ENCODE measurements at places on chromosomes 5 and 9.
A peak's percentile ranks its signal among the peaks of the same experiment; 100 is the strongest.

- no peak for DNase-seq
Measured at GRCh38 chr5:54470128-54470527, 14.6 kb downstream of the HSPB3 start.

DNA sequence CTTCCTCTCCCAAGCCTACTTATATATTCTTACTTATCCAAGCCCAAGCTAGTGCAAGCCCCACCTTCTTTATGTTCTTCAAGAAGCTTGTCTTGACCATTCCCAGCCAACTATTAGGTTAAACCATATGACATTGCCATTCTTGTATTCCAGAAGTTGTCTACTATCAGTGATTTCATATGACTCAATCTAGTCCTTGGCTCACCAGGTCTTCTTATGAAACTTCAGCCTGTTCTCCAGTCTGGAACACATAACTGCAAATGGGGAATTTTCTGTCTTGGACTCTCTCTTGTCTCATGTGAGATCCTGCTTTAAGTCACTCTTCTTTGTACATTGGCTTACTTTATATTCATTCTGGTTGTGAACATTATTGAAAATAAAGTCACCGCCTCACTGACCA is 130.7 kb downstream of the TTLL11 start:
- DNase-seq: peak; percentile 55

DNA sequence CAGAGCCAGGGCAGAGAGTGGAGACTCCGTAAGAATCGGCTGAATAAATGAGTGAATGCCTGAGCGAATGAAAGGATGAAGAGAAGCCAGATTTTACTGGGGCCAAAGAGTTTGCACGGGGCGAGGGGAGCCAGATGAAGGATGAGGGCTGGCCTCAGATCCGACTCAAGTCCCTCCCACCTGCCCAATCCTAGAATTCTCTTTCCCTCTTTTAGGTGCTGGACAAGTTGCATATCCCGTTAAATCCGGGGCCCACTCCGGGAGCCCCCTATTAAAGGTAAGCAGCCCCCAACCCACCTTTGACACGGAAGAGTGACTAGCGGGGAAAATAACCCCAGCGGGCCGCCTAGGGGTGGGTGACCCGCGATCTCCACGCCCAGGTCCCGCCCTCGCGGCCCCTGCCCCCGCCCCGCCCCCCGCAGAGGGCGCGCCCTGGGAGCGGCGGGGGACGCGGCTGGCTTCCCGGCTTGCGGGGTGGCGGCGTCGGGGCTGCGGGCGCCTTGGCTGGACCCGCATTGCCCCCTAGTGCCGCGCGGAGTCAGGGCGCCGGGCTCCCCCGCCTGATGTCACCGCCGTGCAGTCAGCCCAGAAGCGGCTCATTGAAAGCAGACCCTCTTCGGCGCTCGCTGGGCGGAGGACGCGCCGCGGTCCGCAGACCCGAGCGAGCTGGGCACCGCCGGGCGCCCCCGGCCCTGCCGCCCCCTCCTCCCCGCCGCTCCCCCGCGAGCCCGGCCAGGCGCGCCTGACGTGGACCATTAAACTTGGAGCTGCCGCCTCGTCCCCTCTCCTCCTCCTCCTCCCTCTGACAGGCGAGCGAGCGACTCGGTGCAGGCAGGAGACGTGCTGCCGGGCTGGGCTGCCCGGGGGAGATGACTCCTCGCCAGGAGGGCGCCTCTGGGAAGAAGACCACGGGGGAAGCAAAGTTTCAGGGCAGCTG is at the start of gene ADRA1B:
ADRA1B (plus strand) TSS at position 579 of the 937 bp plus-strand sequence. CDS start 424 bp downstream, outside the sequence.
- no peak for DNase-seq

DNA sequence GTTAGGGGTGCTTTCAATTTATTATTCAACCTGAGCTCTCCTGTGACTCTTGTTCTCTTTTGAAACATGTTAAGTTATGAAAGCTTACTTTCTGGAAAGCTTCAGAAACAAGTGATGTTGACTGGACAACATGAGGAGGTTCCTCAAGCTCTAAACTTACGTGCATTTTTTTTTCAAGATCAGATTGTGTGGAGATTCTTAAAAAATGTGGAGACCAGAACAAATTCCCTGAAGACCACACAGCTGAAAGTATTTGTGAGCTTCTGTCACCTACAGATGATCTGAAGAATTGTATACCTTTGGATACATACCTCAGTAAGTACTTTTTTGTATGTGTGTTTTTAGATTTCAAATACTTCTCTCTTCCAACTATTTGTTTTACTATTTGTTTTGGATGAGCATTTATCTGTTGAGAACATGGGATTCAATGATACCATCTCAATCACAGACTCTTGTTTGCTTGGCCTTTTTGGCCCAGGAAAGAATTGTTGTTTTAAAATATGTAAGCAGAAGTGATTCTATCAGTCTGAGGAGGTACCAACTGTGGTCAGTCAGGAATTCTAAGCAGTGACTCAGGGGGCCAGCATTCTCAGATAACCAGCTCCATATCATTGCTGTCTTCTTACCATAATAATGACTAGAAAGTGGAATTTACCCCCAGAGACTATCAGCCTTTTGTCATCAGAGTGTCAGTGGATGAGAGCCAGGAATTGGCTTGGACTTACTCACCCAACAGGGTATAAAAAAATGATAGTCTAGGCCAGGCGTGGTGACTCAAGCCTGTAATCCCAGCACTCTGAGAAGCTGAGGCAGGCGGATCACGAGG is 34.4 kb upstream of the GLIPR2 start:
- peak; percentile 89 for DNase-seq

DNA sequence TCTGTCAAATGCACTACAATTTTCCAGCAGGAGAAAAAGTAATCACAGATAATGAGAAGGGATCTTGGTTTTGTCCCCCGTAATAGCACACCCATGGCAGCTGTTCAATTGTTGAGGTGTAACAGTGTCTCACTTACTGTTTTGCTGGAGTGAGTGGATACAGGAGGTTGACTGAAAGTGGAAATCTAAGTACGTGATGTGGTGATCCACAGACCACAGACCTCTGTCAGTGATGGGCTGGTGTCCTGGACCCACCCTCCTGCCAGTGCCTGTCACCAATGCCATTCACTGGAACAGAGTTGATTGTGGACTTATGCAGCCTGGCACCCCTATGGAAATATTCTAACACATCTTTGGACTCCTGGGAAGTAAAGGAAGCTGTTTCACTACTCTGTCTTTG is 261.7 kb downstream of the TRPM3 start:
- no peak for DNase-seq

DNA sequence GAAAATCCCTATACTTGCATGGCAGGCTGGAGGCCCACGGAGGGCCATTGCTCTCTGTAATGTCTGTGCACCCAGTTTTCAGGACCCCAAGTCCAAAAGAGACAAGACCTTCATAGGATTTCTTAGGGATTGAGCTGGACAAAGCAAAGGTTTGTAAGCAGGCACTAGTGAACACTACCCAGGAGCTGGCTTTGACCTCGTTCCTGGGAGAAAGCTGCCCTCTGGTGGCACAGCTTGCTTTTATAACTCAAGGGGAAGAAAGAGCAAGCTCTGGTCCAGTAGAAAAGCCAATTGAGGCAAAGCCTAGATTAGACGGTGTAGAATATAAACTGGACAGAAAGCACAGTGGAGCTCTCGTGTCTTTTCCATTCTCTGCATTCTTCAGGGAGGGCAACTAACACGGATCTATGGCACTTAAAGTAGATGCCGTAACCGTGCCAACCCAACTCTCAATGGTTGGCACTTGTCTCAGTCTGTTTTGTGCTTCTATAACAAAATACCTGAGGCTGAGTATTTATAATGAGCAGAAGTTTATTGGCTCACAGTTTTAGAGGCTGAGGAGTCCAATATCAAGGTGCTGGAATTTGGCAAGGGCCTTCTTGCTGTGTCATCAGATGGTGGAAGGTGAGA is 7.9 kb downstream of the GABRP start:
- DNase-seq: peak; percentile 62

DNA sequence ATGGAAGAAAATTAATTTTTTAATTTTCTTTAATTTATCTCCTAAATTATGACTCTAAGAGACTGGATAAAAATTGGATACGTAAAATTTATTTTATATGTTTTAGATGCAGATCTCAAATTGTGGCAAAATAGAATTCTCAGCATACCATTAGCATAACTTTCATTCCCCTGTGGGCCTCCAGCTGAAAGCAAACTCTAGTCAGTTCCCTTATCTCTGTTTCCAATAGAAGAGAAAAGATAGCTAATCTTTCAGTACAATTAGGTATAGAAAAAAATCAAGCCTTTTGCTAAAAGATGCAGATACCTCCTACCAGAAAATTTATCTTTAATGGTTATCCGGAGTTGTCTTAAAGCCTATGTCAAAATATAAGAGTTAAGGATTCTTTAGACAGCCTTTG is 1530.6 kb downstream of the EFNA5 start:
- no peak for DNase-seq

DNA sequence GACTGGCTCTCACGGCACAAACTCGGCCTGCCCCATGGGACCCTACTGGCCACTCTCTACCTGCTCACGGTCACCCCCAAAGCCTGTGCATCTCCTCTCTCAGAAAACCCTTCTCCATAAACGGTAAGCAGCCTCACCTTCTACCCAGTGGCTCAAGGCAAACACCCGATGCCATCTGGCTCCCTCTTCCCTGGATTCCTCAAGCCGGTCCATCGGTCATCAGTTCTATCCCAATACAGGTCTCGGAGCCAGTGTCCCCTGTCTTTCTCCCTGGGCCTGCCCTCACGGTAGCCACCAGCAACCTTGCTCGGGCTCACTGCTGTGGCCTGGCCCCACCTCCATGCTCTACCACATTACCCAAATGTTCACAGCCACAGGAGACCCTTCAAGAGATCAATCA is 134.1 kb downstream of the ROR2 start:
- no peak for DNase-seq

GRCh38 chr5:68482199-68482598 is 266.6 kb downstream of the PIK3R1 start:
- no peak for DNase-seq

- DNase-seq: no peak
Measured at GRCh38 chr9:114313186-114313585, 9.7 kb upstream of the ORM1 start.

DNA sequence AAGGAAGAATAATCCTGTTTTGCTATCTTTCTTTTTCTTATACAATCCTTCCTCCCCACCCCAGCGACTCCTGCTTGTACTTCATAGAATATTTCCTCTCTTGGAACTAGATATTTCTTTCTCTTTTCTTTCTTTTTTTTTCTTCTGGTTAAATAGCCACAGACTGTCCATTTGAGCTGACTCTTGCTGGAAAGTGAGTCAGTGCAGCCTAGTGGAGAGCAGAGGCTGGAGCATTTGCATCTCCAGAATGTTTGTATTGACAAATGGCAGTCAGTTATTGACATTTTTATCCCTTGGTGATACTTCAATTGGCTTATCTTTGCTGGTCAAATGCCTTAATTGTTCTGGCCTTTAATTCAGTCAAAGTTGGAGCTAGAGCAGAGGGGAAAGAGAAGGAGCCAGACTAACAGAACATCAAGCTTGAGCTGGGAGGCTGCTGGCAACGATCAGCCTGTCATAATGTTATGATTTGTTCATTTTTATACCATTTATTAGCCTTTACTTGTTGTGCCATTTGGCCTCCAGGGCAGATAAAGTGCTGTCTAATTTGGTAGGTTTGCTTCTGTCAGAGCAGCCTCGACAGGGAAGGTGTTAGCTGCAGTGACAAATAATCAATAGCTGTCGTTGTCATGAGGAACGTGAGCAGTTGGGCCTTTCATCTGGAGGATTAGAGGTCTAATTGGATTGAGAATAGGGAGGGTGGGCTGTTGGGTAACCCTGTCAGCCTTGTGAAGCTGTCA is 69.0 kb downstream of the INVS start:
- no peak for DNase-seq

GRCh38 chr9:72489986-72490385 is 31.4 kb upstream of the TMC1 start:
- DNase-seq: no peak

DNA sequence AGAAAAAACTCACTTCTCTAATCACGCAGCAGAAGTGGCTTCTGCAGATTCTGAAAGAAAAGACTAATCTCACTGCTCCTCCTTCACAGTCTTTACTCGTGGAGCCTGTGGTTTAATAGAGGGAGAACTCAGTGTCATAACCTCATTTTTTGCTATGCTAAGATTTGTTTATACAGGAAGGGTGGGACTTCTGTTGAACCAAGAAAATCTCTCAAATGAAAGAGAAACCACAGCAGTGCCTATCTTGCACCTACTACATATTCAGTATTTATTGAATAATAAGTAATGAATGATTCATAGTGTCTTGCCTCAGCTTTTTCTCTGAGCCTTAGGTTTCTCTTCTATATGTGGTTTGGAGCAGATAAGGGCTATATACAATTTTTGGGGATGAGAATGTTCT is 136.1 kb upstream of the DMAC1 start:
- peak; percentile 12 for DNase-seq

DNA sequence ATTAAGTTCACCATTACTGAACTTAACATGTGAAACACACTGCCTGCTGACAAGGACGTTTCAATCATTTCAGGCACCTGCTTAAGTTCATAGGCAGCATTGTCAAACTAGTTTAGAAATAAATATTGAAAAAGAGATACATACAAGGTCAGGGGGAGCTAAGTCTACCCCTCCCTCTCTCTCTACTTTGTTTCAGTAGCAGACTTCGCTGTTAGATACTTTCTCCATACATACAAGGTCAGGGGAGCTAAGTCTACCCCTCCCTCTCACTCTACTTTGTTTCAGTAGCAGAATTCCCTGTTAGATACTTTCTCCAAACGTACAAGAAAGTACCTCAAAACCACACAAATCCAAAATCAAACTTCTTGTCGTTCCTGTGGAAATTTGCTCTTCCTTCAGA is 387.4 kb upstream of the PDE4D start:
- no peak for DNase-seq

GRCh38 chr5:31786090-31786631 is 147.2 kb downstream of the PDZD2 start:
- DNase-seq: no peak

GRCh38 chr5:125450771-125451170 is 704.3 kb upstream of the ZNF608 start:
- DNase-seq: peak; percentile 35

- DNase-seq: no peak
Measured at GRCh38 chr5:148425808-148426207, 42.0 kb downstream of the FBXO38 start.
